ENCODE measurements at places on chromosomes 13 and 19. TPM values are rescaled to one million over a fixed set of nuclear protein-coding genes. Genes with fewer than 3 reads are reported as not detected.
A peak's percentile ranks its signal among the peaks of the same experiment; 100 is the strongest.

DNA sequence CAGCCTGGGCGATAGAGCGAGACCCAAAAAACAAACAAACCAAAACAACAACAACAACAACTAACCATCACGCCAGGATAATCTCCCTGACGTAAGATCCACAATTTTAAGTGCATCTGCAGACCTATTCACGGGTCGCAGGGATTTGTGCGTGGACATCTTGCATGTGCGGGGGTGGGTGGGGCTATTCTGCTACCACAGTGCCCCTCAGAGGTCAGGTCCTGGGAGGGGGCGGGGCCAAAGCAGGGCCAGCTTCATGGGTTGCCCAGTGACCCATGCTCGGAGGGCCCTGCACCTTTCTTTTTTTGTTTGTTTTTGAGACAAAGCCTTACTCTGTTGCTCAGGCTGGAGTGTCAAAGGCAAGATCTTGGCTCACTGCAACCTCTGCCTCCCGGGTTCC, 2.6 kb upstream of the CDC42EP5 start:
- no peak for DNase-seq

DNA sequence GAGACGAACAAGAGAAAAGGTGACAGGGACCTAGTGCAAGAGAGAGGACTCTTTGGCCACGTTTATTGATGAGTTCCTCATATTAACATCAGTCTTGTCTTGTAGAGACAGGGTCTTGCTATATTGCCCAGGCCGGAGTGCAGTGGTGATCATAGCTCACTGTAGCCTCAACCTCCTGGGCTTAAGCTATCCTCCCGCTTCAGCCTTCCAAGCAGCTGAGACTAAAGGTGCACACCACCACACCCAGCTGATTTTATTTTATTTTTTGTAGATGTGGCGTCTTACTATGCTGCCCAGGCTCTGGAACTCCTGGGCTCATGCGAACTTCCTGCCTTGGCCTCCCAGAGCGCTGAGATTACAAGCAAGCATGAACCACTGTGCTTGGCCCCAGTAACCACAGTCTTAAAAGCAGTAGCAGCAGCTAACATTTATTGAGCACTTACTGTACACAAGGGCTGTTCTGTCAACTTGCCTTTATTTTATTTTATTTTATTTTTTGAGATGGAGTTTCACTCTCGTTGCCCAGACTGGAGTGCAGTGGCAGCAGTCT, 1.1 kb upstream of the SH2D3A start:
- DNase-seq = no peak

Gene DNAJB1
- polyA plus RNA-seq = 99.3 TPM

DNA sequence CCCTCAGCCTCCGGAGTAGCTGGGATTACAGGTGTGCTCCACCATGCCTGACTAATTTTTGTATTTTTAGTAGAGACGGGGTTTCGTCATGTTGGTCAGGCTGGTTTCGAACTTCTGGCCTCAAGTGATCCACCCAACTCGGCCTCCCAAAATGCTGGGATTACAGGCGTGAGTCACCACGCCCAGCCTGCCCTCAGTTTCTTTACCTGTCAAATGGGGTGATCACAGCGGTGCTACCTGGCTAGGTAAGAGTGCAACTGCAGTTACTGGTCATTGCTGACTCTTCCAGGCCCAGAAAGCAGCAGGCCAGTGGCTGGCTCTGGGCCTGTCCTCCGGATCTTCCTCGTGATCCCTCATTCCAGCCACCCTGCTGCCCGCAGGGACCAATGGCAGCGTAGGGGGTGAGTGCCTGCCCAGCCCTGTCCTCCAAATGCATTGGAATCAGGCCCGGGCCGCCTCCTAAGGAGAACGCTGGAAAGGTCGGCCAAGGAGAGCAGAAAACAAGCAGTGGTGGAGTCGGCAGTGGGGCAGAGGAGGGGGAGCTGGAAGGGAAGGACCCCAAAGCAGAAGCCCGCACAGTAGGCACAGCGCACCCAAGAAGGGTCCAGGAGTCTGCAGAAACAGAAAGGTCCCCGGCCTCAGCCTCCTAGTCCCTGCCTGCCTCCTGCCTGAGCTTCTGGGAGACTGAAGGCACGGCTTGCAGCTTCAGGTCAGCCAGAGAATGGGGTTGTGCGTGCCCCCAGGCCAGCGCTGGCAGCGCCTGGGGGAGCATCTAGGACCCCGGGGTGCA, 1.8 kb upstream of the SLC27A1 start:
- DNase-seq = no peak

DNA sequence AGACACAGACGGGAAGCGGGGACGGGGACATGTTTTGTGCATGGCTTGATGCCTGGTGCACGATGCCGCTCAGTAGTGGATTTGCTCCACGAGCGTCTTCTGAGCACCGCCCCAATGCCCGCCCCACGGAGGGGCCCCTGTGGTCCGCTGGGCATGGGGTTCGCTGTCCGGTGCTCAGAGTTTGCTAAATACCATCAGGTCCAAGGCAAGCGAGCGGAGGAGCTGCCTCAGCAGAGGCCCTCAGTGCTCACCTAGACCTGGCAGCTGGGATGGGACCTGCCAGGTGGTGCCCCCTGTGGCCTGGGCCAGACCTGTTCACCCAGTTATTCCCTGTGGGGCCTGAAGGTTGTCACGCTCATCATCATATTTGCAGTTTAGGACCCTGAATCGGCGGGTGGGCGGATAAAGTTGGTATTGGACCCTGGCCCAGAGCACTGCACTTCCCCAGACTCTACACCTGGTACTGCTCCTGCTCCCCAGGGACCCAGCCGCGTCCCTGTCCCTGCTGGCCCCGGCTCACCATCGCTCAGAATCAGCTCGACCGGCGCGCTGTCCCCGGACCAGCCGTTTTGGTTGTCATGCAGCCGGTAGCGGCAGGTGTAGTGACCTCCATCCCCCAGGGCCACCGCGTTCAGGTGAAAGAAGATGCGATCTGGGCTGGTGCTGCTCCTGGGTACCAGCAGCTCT, 2.3 kb downstream of the A1BG start:
- no peak for DNase-seq

GRCh38 chr19:35860436-35860817, 3.7 kb downstream of the KIRREL2 start:
- DNase-seq = no peak

Gene ADAT3
- 1.3 TPM for polyA plus RNA-seq

DNA sequence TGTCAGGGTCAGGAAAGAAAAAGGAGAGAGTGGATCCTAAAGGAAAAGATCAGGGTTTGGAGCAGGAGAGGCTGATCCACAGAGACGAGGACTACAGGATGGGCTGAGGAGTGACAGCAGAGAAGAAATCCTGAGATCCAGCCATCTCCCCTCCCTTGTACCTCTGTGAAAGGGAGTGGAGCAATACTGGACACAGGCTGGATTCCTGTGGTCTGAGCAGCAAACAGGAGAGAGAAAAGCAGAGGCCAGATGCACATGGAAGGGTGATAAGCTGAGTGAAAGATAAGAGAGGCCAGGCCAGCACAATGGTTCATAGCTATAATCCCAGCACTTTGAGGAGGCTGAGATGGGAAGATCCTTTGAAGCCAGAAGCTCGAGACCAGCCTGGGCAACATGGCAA, 472.1 kb upstream of the TSHZ3 start:
- DNase-seq = no peak

- no peak for DNase-seq
These were observed 29.9 kb downstream of the EFNA2 start for GRCh38 chr19:1315470-1316166.

Gene GARIN5A
- polyA plus RNA-seq = 5.9 TPM

Gene ZNF534
- 0.62 TPM for polyA plus RNA-seq

- DNase-seq = no peak
These were observed 32.2 kb downstream of the MYO9B start for GRCh38 chr19:17107546-17108452.

Gene CNMD
- polyA plus RNA-seq = 0.93 TPM

- no peak for DNase-seq
These were observed 361.4 kb downstream of the EFNB2 start for GRCh38 chr13:106173891-106174610.

- no peak for DNase-seq
These were observed 19.2 kb downstream of the C13orf42 start for GRCh38 chr13:51091839-51092238.

- DNase-seq = no peak
These were observed 1.2 kb downstream of the PPM1N start for GRCh38 chr19:45499196-45500180.

Gene ZNF420
- polyA plus RNA-seq = 25.9 TPM

Gene KLK2
- 0.21 TPM for polyA plus RNA-seq

Gene KLK11
- polyA plus RNA-seq = 0.24 TPM

Gene NLRP11
- polyA plus RNA-seq = 0.15 TPM

DNA sequence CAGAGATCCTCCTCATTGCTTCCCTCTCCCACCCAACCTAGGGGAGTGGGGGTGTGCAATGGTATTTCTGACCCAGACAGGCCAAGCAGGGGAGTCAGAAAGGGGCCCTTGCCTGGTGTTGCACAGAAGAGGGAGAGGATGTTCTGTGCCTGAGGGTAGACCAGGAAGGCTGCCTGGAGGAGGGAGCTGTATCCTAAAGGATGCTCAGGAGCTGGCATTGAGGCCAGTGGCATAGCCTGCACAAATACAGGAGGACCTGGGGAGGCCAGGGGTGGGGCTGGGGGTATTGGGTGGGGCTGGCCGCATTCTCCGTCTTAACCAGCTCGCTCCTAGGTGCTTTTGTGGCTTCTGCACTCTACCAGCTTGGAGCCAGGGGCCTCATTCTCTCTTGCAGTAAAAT, 4.4 kb downstream of the RNF225 start:
- DNase-seq = no peak

DNA sequence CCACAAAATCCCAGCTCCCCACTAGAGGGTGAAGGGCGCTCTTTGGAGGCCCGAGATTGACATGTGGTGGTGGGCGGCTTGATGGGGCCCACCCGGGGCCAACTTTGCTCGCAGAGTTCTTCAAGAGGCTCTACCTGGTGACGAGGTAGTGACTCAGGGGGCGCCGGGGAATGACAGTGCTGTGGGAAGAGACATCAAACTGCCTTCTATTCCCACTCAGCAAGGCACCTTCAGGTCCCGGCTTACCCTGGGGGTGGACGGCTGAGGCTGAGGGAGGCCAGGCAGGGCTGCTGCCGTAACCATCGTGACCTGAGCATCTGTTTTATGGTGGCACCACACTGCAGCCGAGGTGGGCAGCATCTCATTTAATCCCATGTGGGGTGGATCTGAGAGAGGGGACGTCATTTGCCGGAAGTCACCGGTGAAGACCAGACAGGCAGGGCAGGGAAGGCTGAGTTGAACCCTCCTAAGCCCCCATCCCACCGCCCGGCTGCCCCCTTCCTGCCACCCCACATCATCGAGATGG, 1.6 kb downstream of the LINGO3 start:
- DNase-seq = no peak

DNA sequence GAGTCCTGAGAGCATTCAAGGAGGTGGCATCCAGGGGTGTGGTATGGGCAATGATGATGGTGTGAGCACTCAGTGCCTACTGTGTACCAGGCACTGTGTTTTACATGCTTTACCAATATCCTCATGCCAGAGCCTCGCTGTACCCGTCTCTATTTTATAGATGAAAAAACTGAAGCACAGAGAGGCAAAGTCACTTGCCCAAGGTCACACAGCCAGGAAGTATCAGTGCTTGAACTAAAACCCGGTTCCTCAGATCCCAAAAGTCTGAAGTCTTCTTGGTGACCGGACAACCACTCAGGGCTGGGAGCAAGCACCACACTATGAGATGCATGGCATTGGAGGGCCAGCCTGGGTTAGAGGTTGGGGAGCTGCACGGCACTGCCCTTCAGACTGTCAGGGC, 84.1 kb downstream of the CHST8 start:
- DNase-seq = no peak

GRCh38 chr13:30803749-30804148, 68.4 kb downstream of the ALOX5AP start:
- no peak for DNase-seq

Gene ZNF442
- polyA plus RNA-seq = 8.4 TPM

- no peak for DNase-seq
These were observed 29.2 kb upstream of the RGCC start for GRCh38 chr13:41428155-41428554.

DNA sequence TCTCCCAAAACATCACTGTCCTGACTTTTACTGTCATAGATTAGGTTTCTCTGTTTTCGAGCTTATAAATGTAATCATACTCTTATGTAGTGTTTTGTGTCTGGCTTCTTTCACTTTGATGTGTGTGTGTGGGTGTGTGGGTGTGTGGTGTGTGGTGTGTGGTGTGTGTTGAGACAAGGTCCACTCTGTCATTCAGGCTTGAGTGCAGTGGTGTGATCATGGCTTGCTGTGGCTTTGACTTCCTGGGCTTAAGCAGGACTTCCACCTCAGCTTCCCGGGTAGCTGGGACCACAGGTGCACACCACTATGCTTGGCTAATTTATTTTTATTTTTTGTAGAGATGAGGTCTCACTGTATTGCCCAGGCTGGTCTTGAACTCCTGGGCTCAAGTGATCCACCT, 59.6 kb downstream of the PDS5B start:
- DNase-seq = no peak

GRCh38 chr19:31906111-31906871, 439.1 kb upstream of the ZNF507 start:
- peak; percentile 71 for DNase-seq

GRCh38 chr19:2970201-2970835, 7.0 kb upstream of the TLE6 start:
- DNase-seq = no peak

GRCh38 chr13:45615501-45616101, at the start of gene ERICH6B:
Gene ERICH6B, minus strand, starts transcription at chr13:45615739. Its CDS starts 18,734 bp downstream, at chr13:45597005.
- DNase-seq = peak; percentile 56

Gene SERTM1
- polyA plus RNA-seq = 0.58 TPM

GRCh38 chr13:44211286-44211685, 162.3 kb upstream of the SERP2 start:
- DNase-seq = no peak

DNA sequence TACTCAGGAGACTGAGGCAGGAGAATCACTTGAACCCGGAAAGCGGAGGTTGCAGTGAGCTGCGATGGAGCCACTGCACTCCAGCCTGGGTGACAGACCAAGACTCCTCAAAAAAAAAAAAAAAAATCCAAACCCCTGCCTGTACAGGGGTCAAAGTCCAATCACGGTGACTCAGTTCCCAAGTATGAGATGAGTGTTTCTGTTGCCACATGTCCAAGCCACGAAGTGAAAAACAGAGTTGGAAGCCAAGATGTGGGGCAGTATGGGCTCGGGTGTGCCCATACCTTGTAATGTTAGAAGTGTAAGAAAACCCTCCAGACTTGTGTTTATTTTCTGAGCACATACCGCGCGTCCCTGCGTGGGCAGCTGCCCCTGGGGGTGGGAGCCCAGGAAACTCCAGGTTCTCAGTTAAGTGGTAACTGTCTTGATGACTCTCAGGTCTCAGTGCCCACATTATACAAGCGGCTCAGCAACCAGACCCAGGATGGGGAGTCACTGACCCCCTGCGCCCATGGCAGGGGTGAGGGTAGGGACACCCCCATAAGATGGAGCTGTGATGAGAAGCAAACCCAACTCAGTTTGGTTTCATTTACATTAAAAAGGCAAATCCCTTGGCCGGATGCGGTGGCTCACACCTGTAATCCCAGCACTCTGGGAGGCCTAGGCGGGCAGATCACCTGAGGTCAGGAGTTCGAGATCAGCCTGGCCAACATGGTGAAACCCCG, 1.2 kb upstream of the GPX4 start:
- DNase-seq = no peak

- DNase-seq = no peak
These were observed 5.6 kb downstream of the HMG20B start for GRCh38 chr19:3578390-3578789.

Gene DENND1C
- 45.2 TPM for polyA plus RNA-seq

GRCh38 chr13:45817833-45818232, 33.7 kb downstream of the SIAH3 start:
- no peak for DNase-seq
